Stimulated activated CD4-positive, alpha-beta T cell treated with anti-CD3 and anti-CD28 coated beads, Interleukin-1b, Interleukin-23, amount 100 ng/mL, for 48 hours (primary cell): ENCODE measurements at places on chromosomes 2 and 18.

DNA sequence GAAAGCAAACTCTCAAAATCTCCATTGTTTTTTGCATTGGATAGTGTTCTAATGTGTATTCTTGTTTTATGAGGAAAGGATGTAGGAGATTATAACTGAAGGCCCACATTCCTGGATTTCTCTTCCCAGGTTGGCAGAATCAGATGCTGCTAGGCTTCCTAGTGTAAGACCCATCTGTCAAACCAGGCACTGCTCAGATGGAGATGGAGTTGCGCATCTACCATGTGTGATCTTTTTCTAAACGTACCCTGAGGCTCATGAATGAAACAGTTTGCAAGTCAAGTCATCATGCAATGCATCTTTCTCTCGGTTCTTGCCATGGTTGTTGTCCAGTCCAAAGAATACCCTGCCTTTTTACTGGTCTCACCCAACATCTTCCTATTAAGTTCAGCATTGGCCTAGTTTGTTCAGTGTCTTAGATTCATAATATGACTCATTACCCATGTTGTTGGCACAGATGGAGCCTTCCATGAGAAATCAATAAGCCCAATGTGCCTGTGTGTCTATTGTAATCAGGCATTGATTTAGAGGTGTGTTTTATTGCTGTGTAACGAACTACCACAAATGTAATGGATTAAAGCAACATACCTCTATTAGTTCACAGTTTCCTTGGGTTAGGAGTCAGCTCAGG lies 127.4 kb downstream of the NYAP2 start:
- DNase-seq, result no peak

DNA sequence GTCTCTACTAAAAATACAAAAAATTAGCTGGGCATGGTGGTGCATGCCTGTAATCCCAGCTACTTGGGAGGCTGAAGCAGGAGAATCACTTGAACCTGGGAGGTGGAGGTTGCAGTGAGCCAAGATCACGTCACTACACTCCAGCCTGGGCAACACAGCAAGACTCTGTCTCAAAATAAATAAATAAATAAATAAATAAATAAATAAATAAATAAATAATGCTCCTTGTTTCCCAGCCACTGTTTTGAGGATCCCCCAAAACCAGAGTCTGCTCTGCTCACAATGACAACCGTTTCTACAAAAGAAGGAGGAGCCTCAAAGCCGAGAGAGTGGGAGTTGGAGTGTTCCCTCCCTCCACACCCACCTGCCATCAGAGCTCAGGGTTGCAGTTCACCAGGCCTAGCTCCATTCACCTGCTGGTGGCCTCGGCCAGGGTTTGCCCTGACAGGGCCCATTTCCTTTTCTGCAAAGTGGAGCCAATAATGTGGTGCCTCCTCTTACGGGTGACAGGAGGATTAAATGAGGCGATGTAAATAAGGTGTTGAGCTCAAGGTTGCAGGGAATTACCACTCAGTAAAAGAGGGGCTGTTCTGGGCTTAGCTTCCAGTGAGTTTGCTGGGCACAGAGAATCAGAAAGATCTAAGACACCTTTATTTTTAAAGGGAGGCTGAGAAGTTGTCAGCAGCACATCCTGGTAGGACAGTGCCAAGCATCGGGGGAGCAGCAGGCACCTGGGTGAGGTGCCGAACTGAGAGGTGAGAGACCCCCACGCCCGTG lies 25.5 kb downstream of the CRACDL start:
- no peak for DNase-seq

DNA sequence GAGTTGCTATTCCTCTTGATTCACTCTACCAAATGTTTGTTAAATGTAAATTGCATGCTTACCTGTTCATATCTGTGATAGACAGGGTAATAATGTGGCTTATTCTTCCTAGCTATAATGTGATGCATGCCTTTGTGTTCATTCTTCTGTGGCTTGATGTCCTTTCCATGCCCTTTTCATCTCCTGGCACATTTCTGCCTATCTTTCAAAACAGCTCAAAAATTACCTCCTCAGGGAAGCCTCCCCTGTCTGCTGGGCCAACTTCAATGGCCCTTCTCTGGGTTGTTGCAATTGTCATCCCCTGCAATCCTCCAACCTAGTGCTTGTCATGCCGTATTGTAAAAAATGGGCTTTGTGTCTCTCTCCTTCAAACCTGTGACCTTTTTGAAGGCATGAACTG lies 52.8 kb upstream of the LHCGR start:
- no peak for DNase-seq

DNA sequence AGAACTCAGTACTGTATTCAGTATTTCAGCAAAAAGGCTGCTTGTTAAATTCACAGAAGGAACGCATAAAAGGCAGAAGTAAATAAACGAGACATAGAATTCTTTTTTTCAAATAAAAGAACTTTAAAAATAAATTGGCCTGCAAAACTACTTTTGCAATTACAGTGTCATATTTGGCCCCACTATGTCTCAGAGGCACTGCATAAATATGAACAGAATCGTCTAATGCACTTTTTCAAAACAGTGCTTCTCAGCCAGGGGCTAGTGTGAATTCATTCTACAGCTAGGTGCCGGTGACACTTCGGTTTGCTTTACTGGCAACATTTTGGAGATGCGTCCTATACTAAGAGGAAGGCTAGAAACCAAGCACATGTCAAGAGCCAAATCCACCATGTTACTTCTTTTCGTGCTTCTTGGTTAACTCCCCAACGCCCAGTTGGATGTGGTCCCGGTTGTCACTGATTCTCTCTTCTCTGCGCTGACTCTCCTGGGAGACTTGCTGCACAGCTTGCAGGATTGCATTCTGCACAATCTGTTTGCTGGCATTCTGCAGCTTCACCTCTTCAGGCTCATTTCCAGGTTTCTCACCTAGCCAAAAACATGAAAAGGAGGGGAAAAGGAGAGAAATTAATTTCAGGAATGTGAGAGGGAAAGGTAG lies 51.8 kb downstream of the AKAIN1 start:
- no peak for DNase-seq

- no peak for DNase-seq
These were observed 419.7 kb upstream of the TNP1 start for GRCh38 chr2:217279556-217279955.

- no peak for DNase-seq
These were observed 2.0 kb downstream of the SLC14A2 start for GRCh38 chr18:45617284-45617683.
